ENCODE measurements at places on chromosomes 13 and 19. TPM values are rescaled to one million over a fixed set of nuclear protein-coding genes. Genes with fewer than 3 reads are reported as not detected.
A peak's percentile ranks its signal among the peaks of the same experiment; 100 is the strongest.

GRCh38 chr19:35556025-35556590 is 7.3 kb downstream of the ATP4A start:
- no peak overlapping the region for H3K4me3 ChIP-seq
- no peak for DNase-seq
- no peaks in the 10 kb centered on the region for H3K36me3 ChIP-seq
- no peak overlapping the region for H3K27ac ChIP-seq
- peaks cover 11% of the 10 kb centered on the region for H3K27me3 ChIP-seq

DNA sequence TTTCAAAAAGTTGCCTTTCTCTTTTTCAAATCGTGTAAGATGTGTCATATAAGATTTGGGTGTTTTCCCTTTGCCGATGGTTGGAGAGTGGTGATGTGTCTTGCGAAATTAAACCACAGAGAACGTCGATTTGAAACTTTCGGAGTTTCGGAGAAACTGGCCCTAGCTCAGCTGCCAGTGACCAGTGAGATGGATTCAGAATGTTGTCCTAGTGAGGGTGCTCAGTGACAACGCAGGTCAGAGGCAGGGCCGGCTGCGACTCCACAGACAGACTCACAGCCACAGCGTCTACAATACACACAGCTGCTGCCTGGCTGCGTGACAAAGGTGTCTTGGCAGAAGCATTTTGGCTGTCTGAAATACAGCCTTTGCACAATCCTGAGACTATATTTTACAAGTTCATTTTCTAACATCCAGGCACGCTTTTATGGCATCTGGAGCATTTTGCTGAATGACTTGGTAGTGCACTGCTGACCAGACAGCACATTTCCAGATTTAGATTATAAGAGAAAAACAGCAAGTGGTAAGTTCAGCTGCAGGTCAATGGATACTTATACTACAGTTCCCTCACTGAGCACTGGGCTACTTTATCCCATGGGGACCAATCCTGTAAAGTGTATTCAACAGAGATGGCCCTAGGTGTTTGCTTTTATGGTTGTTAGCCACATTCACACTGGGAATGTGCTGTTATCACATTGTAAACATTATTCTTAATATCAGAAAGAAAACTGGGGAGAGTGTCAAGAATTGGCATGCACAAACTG is 207.5 kb downstream of the KCNRG start:
- H3K27ac ChIP-seq, result peak overlapping the region; percentile 7
- DNase-seq, result peak; percentile 13
- H3K4me3 ChIP-seq, result no peak overlapping the region
- peaks cover 2% of the 10 kb centered on the region for H3K4me1 ChIP-seq
- no peaks in the 10 kb centered on the region for H3K36me3 ChIP-seq
- no peaks in the 10 kb centered on the region for H3K27me3 ChIP-seq

GRCh38 chr13:65914716-65915115 is 1315.4 kb downstream of the PCDH9 start:
- H3K27ac ChIP-seq, result no peak overlapping the region
- H3K27me3 ChIP-seq, result no peaks in the 10 kb centered on the region
- no peak overlapping the region for H3K4me3 ChIP-seq

DNA sequence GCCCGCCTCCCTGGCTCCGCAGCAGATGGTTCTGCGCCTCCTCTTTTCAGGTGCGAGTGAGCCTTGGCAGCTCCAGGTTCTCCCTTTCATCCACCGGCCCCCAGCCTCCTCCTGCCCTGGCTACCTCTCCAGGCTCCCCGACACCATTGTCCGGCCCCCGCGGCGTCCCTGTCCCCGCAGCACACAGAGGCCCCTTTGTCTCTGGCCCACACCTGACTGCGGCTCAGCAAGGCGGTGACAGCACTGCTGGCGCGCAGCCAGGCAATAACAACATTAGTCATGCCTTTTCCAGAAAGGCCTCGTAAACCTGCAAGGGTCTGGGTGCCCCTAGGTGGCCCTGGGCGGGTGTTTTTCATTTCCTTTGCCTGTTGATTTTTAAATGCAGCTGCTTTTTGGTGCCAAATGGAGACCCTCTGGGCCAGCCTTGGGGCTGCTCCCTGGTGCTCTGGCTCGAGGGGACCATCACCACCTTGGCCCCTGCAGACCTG is 73.2 kb upstream of the MEDAG start:
- no peaks in the 10 kb centered on the region for H3K36me3 ChIP-seq
- no peak overlapping the region for H3K4me3 ChIP-seq
- DNase-seq, result peak; percentile 98
- H3K27me3 ChIP-seq, result no peaks in the 10 kb centered on the region
- H3K27ac ChIP-seq, result peak overlapping the region; percentile 78
- H3K4me1 ChIP-seq, result no peaks in the 10 kb centered on the region

DNA sequence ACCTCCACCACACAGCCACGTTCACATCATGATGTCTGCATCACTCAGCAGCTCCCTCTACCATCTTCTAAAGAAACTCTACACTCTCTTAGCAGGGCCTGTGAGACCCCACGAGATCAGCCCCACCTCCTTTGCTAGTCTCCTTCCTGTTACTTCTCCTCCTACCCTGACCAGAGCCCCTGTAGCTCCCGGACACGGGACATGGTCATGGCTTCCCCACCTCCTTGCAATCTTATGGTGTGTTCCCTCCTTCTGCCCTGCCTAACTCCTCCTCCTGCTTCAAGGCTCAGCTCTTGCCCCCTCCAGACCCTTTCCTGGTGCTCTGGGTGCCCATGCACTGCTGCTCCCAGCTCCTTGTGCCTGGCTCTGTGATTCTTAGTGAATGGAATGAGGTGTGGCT is 8.1 kb upstream of the MRPS31 start:
- H3K36me3 ChIP-seq, result no peaks in the 10 kb centered on the region
- no peaks in the 10 kb centered on the region for H3K4me1 ChIP-seq
- no peak overlapping the region for H3K27ac ChIP-seq
- H3K4me3 ChIP-seq, result no peak overlapping the region
- H3K27me3 ChIP-seq, result no peaks in the 10 kb centered on the region
- DNase-seq, result no peak

GRCh38 chr19:45994456-45994997 is 740 bp upstream of the CCDC61 start:
- no peak overlapping the region for H3K27ac ChIP-seq
- no peak overlapping the region for H3K4me3 ChIP-seq
- H3K27me3 ChIP-seq, result no peaks in the 10 kb centered on the region
- peaks cover 4% of the 10 kb centered on the region for H3K4me1 ChIP-seq
- DNase-seq, result no peak

- no peaks in the 10 kb centered on the region for H3K4me1 ChIP-seq
- no peaks in the 10 kb centered on the region for H3K36me3 ChIP-seq
- H3K27me3 ChIP-seq, result no peaks in the 10 kb centered on the region
Measured at GRCh38 chr13:33072759-33073158, 56.5 kb downstream of the KL start.

DNA sequence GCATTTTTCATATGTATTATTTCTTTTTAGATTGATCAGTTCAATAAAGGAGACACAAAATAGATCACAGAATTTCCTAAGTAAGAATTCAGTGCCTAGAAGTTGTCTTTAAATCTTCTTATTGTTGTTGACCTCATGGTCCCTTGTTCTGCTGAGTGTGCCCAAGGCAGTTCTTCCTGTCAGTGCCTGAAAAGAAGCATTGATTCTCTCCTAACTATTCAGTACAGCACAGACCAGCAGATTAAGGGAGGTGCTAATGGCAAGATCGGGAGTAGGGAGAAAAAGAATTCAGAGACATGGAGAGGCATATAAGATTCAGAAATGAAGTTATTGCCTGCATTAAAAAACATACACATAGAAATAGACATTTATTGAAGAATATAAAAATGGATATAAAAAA is 180.5 kb upstream of the PCDH9 start:
- H3K4me3 ChIP-seq, result no peak overlapping the region
- H3K27ac ChIP-seq, result no peak overlapping the region
- no peaks in the 10 kb centered on the region for H3K4me1 ChIP-seq
- no peaks in the 10 kb centered on the region for H3K36me3 ChIP-seq
- no peaks in the 10 kb centered on the region for H3K27me3 ChIP-seq
- DNase-seq, result no peak

GRCh38 chr13:71772361-71772760 is 94.6 kb downstream of the DACH1 start:
- no peaks in the 10 kb centered on the region for H3K4me1 ChIP-seq
- no peaks in the 10 kb centered on the region for H3K27me3 ChIP-seq
- DNase-seq, result no peak
- H3K27ac ChIP-seq, result no peak overlapping the region

DNA sequence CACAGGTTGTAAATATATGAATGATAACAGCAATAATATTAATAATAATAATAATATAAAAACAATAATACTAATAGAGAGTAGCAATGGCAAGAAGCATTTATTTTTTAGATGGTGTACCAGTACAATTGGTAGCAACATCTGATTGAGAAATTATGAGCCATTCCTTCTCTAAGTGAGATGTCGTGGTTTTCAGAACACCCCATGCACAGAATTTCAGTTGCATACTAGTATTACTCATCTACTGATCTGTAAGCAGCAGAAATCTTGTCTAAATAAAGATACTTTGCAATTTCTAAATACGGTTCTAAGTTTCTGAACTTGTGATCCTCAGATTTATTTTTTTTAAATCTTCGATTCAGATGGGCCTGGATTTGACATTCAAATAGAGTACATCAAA is 788.0 kb upstream of the ATXN8OS start:
- no peaks in the 10 kb centered on the region for H3K27me3 ChIP-seq
- no peak overlapping the region for H3K27ac ChIP-seq
- H3K4me1 ChIP-seq, result no peaks in the 10 kb centered on the region
- H3K4me3 ChIP-seq, result no peak overlapping the region

DNA sequence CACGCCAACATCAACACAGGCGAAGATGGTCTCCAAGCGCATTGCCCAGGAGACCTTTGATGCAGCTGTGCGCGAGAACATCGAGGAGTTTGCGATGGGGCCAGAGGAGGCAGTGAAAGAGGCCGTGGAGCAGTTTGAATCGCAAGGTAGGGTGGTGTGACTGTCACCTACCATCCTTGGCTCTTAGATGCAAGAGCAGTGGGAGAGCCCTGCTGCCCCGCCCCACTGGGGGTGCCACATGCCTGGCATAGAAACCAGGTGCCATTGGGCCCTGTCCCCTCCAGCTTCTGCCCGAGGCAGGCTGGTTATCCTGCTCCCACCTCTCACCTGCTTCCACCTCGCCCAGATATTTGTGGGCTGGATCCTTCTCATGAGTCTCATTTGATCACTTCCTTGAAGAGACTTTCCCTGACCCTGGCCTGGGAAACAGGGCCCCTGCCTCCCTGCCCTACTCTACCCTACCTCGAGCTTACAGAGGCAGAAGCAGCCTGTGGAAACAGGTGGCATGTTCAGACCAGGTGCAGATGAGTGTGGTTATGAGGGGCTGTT is 9.4 kb downstream of the ARMC6 start:
- no peaks in the 10 kb centered on the region for H3K36me3 ChIP-seq
- no peak overlapping the region for H3K4me3 ChIP-seq
- no peak for DNase-seq
- no peaks in the 10 kb centered on the region for H3K27me3 ChIP-seq
- H3K27ac ChIP-seq, result no peak overlapping the region
- no peaks in the 10 kb centered on the region for H3K4me1 ChIP-seq

- no peak overlapping the region for H3K27ac ChIP-seq
- H3K4me3 ChIP-seq, result no peak overlapping the region
Measured at GRCh38 chr13:54636231-54636630, 1607.6 kb downstream of the OLFM4 start.

DNA sequence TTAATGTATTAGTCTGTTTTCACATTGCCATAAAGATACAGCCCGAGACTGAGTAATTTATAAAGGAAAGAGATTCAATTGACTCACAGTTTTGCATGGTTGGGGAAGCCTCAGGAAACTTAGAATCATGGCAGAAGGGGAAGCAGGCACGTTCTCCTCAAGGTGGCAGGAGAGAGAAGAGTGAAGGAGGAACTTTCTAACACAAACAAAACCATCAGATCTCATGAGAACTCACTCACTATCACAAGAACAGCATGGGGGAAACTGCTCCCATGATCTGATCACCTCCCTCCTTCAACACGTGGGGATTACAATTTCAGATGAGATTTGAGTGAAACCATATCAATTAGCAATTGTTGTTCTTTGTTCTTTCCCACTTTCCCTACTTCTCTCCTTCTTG is 689.0 kb upstream of the SLITRK1 start:
- no peaks in the 10 kb centered on the region for H3K36me3 ChIP-seq
- no peak for DNase-seq
- H3K4me3 ChIP-seq, result no peak overlapping the region
- no peaks in the 10 kb centered on the region for H3K27me3 ChIP-seq
- no peak overlapping the region for H3K27ac ChIP-seq

GRCh38 chr19:710767-711166 is 2.0 kb downstream of the PALM start:
- no peak for DNase-seq
- no peak overlapping the region for H3K4me3 ChIP-seq
- H3K27ac ChIP-seq, result no peak overlapping the region
- peaks cover 16% of the 10 kb centered on the region for H3K4me1 ChIP-seq

- H3K27me3 ChIP-seq, result no peaks in the 10 kb centered on the region
- H3K4me1 ChIP-seq, result no peaks in the 10 kb centered on the region
- DNase-seq, result no peak
- H3K4me3 ChIP-seq, result no peak overlapping the region
- H3K36me3 ChIP-seq, result peaks cover 2% of the 10 kb centered on the region
- H3K27ac ChIP-seq, result no peak overlapping the region
Measured at GRCh38 chr13:95239283-95239682, 62.0 kb downstream of the ABCC4 start.

DNA sequence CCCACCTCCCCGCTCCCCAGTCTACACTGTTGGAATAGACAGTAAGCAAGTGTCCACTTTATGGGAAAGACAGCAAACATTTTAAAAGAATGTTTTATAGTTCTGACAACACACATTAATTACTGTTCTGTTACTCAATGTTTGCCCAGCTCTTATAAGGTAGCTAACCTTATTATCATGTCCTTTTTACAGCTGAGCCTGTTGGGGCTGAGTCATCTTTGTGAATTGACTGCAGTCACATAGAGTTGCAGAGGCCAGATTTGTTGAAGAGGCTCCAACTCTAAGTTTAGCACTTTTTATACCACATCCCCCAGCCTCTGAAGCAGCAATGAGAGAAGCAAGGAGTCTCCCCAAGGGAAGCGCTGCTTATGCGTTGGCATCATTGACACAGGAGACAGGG is 76.2 kb downstream of the C13orf42 start:
- H3K36me3 ChIP-seq, result no peaks in the 10 kb centered on the region
- no peak overlapping the region for H3K27ac ChIP-seq
- DNase-seq, result no peak
- no peaks in the 10 kb centered on the region for H3K27me3 ChIP-seq
- peaks cover 9% of the 10 kb centered on the region for H3K4me1 ChIP-seq

- no peaks in the 10 kb centered on the region for H3K4me1 ChIP-seq
- H3K27ac ChIP-seq, result no peak overlapping the region
- DNase-seq, result no peak
Measured at GRCh38 chr19:29923653-29924052, 18.4 kb upstream of the URI1 start.

GRCh38 chr13:72384186-72384823 is 343.1 kb downstream of the MZT1 start:
- H3K4me1 ChIP-seq, result no peaks in the 10 kb centered on the region
- H3K27ac ChIP-seq, result no peak overlapping the region
- no peaks in the 10 kb centered on the region for H3K27me3 ChIP-seq
- DNase-seq, result no peak
- H3K4me3 ChIP-seq, result no peak overlapping the region

GRCh38 chr19:23394511-23394910 is 760 bp downstream of the ZNF91 start:
- H3K4me3 ChIP-seq, result peak overlapping the region; percentile 67
- peak; percentile 56 for DNase-seq
- H3K27ac ChIP-seq, result peak overlapping the region; percentile 98

ZNF134 gene
- polyA plus RNA-seq, result 5.4 TPM

ZNF726 gene
- 0.42 TPM for polyA plus RNA-seq

GPR12 gene
- polyA plus RNA-seq, result not detected

STAP2 gene
- polyA plus RNA-seq, result 194 TPM

BCKDHA gene
- polyA plus RNA-seq, result 34.0 TPM

PEX11G gene
- polyA plus RNA-seq, result 19.2 TPM

MIA gene
- polyA plus RNA-seq, result 4.3 TPM

AMER2 gene
- polyA plus RNA-seq, result not detected

TEKTIP1 gene
- polyA plus RNA-seq, result 0.73 TPM

WDR87 gene
- polyA plus RNA-seq, result 0.01 TPM

Measured in small intestine (tissue), 16 donors.